ENCODE measurements at places on chromosomes 5 and 9. TPM values are rescaled to one million over a fixed set of nuclear protein-coding genes. Genes with fewer than 3 reads are reported as not detected.

LIX1 gene
- 0.20 TPM for total RNA-seq

ANGPTL2 gene
- 39.0 TPM for total RNA-seq

TSTD2 gene
- total RNA-seq: 18.8 TPM

KIF27 gene
- total RNA-seq: 4.4 TPM

PRDM9 gene
- total RNA-seq: not detected

LRRC26 gene
- total RNA-seq: not detected

CFAP77 gene
- total RNA-seq: 0.63 TPM

PCDHA12 gene
- total RNA-seq: 23.6 TPM

PCDHGB7 gene
- total RNA-seq: 5.4 TPM

BRIX1 gene
- total RNA-seq: 24.1 TPM

SRD5A1 gene
- 32.3 TPM for total RNA-seq

LCN1 gene
- total RNA-seq: 0.60 TPM

UNC13B gene
- total RNA-seq: 29.8 TPM

EMB gene
- 11.5 TPM for total RNA-seq

OLFML2A gene
- 469 TPM for total RNA-seq

FOXD4L3 gene
- not detected for total RNA-seq

ELAVL2 gene
- 0.36 TPM for total RNA-seq

IL5 gene
- total RNA-seq: not detected

LECT2 gene
- not detected for total RNA-seq

LAMC3 gene
- 7.3 TPM for total RNA-seq

LHX3 gene
- total RNA-seq: not detected

SLCO6A1 gene
- total RNA-seq: 1.1 TPM

TXNDC15 gene
- total RNA-seq: 102 TPM

PITX1 gene
- 0.18 TPM for total RNA-seq

CNOT8 gene
- total RNA-seq: 36.3 TPM

NAA35 gene
- total RNA-seq: 20.7 TPM

OTP gene
- not detected for total RNA-seq

OR13C4 gene
- not detected for total RNA-seq

STC2 gene
- total RNA-seq: 1,121 TPM

NTNG2 gene
- total RNA-seq: 4.8 TPM

ANKRD31 gene
- 0.10 TPM for total RNA-seq

FBXO38 gene
- total RNA-seq: 37.7 TPM

PAM gene
- total RNA-seq: 293 TPM

PLAC8L1 gene
- 0.97 TPM for total RNA-seq

ANKRD18B gene
- 1.4 TPM for total RNA-seq

MOCS2 gene
- 34.1 TPM for total RNA-seq

GCNT1 gene
- 11.0 TPM for total RNA-seq

All from chondrocyte (in vitro differentiated cells).